ENCODE measurements at places on chromosomes 5 and 9.

DNA sequence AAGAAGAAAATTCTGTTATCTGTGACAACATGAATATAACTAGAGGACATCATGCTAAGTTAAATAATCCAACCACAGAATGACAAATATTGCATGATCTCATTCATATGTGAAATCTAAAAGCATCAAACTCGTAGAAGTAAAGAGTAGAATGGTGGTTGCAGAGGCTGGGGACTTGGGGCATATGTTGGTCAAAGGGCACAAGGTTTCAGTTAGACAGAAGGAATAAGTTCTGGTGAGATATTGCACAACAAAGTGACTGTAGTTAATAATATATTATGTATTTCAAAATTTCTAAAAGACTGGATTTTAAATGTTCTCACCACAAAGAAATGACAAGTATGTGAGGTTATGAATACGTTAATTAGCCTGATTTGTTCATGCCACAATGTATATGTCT is 24.8 kb downstream of the GRIA1 start:
- DNase-seq, result no peak

DNA sequence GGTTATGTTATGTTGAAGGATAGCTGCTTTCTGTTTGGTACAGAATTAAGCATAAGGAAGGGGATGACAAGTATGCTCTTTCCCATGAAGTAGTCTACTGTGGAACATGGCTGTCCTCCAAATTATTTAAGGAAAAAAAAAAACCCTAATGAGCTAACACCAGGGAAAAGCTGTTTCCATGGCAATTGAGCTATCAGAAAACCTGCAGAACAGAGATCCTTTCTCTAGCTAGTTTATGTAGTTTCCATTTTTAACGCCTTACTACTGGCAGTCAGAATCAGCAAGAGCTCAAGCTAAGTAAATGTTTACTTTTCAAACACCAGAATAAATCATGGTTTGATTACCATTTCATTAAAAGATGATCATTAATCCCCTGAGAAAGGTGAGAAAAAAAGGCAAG is 287.4 kb upstream of the TARS1 start:
- no peak for DNase-seq

DNA sequence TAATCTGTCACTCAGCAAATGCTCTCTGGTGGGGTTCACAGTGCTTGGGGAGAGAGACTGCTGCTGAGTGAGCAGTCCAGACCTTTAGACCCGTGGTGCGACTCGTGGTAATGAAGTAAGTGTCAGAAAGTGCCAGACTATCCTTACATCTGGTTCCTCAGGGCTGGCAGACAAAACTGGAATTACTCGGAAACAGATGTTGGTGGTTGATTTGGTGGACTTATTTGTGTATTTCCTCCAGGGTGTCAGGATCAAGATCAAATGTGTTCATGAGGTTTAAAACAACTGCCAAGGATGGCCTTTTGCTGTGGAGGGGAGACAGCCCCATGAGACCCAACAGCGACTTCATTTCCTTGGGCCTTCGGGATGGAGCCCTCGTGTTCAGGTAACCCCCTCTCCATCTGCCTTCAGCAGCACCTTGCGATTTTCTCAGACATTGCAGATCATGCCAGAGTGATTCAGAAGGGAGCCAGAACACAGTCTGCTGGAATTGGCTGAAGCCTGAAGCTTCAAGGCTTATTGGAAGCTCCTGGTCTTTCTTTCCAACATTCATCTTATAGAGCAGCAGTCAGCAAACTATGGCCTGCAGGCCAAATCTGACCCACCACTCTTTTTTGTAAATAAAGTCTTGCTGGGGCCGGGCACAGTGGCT is 105.2 kb downstream of the LIFR start:
- DNase-seq, result no peak

GRCh38 chr9:117543089-117543488 is 128.2 kb upstream of the ASTN2 start:
- no peak for DNase-seq

DNA sequence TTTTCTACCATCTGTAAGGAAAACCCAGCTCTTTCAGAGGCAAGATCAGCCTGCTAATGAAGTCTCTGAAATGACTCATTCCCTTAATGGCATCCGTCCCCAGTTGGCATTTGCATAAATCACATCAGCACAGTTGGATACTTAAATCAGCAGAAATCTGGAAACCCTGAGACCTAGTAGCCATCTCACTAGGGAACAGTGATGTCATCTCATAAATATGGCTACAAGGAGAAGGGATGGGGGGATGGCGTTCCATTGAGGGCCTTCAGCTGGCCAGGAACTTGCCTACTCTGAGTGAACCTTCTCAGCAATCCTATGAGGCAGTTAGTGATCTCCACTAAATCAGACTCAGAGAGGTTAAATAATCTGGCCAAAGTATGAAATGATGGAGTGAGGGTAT is 81.8 kb downstream of the CMYA5 start:
- no peak for DNase-seq

- DNase-seq, result no peak
Measured at GRCh38 chr9:126439883-126440653, 113.4 kb downstream of the MVB12B start.

DNA sequence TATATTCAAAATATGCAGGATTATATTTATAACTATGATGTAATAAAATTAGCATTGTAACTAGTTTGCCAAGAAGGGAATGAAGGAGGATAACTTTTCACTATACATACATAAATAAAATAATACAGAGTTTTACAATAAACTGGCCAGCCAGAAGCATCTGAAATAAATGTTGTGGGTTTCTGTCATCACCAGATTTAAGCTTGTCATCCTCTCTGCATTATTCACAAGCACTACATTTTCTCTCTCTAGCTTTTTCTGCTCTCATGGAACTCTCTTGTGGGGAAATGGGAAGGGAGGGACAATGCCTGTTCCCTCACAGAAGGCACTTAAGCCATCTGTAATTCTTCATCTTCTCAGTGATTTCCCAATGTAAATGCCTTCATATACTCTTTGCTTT is 626.8 kb downstream of the SEMA5A start:
- DNase-seq, result no peak

DNA sequence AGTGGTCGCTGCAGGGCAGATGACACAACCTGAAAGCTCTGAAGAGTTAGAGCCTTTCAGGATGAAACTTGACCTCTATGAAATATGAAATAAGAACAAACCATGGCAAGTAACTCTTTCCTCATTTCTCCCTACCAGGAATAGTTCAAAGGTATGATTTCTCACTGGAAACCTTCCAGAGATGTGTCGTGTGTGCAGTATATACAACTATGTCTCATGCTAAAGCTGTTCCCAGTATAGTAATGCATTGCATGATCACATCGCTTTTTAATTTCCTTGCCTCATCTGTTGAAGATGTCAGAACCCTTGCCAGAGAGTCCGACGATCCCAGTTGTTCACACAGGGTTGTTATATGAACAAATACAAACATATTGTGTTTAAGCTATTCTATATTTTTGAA is 45.8 kb upstream of the RGMB start:
- no peak for DNase-seq

DNA sequence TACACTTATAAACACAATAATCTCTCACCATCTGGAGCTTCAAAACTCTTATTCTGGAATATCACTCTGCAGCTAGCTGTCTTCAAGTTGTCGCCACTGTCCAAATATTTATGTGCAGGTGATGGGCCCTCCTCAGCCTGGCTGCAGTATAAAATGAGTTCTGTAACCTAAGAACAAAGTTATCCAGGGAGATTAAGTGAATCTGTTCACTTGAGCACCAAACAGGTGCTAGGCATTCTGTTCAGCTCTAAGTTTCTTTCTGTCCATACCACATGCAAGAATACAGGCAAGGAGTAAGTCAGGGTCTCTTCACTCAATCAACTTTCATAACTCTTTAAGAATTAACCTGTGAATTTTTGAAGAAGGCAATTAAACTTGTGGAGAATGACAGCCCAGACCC is 344.1 kb downstream of the PLK2 start:
- DNase-seq, result no peak

- DNase-seq, result no peak
Measured at GRCh38 chr9:136527721-136528710, 17.8 kb downstream of the NOTCH1 start.

DNA sequence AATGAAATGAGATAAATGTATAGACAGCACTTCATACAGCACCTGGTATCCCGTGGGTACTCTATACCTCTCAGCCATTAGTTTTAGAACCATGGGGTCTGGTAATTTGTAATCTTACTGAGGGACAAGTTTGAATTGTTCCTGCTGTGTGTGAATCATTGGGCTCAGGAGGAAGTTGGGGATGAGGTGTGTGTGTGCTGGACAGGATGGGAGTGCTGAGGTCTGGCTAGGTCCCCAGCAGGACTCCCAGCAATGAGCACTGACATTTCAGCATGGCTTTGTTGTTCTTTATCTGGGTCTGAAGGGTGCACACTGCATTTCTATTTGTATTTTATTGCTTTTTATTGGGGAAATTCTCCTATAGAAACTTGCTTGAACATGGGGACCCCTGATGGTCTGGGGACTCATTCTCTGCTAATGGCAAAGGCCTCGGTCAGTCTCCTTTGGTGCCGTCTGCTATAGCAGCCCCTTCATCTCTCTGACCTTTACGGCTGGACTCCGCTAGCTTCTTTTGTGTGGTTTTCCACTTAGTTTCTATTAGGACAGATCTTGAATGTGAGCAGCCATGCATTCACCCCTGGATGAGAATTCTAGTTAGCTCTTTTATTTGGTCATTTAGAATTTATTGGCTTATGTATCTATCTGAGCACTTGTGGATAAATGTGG is 98.1 kb downstream of the SREK1 start:
- DNase-seq, result no peak

DNA sequence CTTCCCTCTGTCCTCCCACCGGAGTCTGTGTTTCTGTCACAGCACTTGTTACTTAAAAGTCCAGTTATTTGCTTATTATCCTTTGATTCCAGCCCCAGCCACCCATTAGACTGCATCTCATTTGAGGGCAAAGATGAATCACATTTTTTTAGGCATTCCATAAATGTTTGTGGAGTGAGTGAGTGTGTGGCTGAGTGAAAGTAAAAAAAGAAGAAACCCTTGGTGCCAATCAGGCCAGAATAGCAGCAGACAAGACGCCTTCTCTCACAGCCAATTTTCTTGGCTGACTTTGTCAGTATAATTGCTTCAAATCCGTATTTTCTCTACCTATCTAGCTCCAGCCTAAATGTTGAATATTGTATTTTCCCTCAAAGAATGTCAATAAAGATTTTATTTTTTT is 613.0 kb upstream of the WWC1 start:
- no peak for DNase-seq

DNA sequence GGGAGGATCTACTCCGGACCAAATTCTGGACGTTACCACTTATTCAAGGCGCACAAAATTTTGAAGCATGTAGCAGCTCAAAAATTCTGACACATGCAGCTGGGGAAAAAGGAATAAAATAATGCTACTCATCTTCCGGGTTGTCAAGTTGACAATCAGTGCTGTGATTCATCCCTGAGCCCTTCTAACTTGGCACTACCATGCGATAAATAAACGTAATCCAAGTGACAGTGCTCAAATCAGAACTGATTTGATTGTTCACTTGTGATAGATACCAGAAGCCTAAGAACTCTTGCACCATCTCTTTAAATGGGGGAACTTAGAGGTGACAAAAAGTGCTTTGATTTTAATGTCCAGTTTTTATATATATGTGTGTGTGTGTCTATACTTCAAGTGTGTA is 230.2 kb upstream of the TLE4 start:
- DNase-seq, result no peak

DNA sequence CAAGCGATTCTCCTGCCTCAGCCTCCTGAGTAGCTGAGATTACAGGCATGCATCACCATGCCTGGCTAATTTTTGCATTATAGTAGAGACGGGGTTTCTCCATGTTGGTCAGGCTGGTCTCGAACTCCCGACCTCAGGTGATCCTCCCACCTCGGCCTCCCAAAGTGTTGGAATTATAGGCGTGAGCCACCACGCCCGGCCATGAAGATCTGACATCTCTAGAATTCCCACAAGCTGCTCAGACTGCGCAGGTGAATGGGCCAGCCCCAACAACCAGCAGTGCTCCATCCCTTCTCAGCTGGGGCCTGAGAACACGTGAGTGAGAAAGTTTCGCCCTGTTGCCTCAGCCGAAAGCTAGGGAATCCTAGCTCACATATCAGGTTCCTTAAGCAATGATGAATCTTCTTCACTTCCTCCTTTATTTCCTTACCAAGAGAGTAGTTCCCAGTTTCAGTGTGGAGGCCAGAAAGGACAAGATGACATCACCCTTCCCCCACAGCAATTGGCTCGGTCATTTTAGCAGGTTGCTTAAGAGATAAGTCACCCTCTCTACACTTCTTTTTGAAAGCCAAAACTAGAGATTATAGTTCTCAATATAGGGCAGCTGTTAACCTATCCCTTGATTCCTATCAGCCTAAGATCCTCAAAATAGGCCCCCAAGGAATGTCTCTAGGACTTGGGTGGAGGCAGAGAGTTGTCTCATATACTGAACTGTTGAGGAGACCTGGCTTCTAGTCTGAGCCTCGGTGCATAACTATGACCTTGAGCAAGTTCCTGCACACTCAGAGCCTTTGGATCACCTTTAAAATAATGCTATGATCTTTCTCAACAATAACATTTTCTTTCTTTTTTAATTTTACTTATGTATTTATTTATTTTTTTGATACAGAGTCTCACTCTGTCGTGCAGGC is 23.9 kb upstream of the PPP2CA start:
- DNase-seq, result peak; percentile 36

GRCh38 chr5:73822278-73822988 is 196.4 kb downstream of the ARHGEF28 start:
- DNase-seq, result no peak

GRCh38 chr5:77644371-77645157 is 6.1 kb upstream of the OTP start:
- no peak for DNase-seq

- no peak for DNase-seq
Measured at GRCh38 chr5:75667586-75667985, 49.7 kb downstream of the POC5 start.

- no peak for DNase-seq
Measured at GRCh38 chr9:27671636-27672035, 98.4 kb upstream of the C9orf72 start.

- DNase-seq, result no peak
Measured at GRCh38 chr5:2714805-2715204, 36.7 kb downstream of the IRX2 start.

- DNase-seq, result peak; percentile 0
Measured at GRCh38 chr9:93089024-93089423, 7.0 kb upstream of the CARD19 start.

DNA sequence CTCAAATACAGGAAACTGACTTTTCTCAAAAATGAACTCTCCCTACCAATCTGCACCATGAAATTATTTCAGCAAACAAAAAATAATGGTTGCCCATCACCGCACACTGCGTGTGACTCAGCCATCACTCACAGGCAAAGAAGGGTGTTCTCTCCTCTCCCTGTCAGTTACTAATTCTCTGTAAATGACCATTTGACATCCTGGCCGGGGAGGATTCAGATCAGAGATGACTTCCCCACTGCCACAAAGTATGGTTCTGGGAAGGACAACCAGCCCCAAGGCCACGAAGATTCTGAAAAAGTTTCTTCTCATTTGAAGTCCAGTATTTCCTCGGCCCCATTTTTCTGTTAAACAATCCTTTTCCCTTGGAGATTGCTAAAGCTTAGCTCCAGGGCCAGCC is 199.4 kb downstream of the AUH start:
- peak; percentile 28 for DNase-seq

Measured in tibial artery (tissue), 4 donors.